Osteocyte (in vitro differentiated cells): ENCODE measurements at places on chromosomes 13 and 19.

GRCh38 chr13:83568019-83568418 lies 314.3 kb downstream of the SLITRK1 start:
- no peak for DNase-seq

DNA sequence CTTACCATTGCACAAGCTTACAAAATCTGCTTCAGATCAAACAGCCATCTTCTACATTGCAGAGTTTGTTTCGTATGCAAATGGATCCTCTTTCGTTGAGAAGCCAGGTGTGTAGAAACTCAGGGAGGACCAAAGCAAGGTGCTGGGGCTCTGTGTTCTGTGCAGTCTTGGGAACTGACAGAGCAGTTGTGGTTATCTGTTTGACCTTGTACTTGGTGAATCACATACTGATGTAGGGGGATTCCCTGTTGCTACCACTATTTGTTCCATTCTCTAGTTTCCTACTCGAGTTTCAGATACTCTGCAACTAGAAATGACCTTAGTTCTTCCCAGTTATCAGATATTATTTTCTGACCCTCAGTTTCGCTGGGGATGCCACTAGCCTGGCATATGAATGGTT lies 95.2 kb upstream of the CLDN10 start:
- no peak for DNase-seq

DNA sequence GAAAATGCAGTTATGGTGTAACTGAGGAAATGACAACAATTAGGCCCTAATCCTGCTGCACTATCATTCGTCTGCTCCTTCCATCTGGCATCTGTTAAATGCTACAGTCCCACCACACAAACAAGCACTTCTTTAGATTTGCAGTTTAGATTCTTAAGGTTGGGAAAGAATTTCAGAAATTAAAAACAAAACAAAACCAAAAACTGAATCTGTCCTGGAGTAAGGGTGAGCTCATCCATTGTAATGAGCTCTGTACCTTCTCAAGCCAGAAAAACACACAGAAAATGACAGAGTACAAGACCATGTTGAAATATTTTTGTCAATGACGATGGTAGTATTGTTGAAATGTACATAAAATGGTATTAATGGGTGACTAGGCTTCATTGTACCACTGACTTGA lies 28.3 kb downstream of the SMAD9 start:
- no peak for DNase-seq

DNA sequence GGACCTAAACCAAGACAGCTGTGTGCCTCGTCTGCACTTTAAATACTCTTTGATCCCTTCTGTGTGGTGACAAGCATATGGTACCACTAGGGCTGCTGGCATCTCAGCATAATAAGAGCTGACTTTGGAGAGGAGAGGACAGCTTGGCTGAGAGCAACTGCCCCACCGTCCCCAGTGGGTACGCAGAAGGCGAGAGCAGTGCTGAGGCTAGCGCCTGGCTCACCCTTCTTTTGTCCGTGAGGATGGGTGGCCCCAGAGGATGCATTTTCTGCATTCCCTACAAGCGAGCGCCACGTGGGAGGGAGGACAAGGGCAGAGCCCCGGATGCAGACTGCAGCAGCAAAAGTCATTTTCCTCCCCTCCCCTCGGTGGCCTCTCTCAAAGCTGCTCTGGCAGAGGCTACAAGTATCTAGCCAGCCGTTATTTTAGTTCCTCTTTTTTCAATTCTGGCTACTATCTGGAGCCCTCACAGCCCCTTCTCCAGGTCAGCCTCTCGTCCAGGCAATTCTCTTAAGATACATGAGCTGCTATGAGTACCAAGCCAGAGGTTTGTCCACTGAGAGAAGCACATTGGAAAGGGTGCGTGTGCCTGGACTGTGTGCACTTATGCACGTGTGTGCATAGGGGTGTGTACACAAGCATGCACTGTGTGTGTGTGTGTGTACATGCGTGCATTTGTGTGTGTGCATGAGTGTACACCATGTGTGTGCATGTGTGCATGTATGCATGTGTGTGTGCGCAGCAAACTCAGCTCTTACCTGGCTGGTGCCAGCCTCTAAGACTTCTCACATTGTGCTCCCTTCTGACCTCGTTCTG lies 51.3 kb downstream of the RAB20 start:
- DNase-seq = no peak

- DNase-seq = no peak
These were observed at the start of gene GMIP for GRCh38 chr19:19643158-19644053. GMIP (minus strand) TSS chr19:19643657; CDS start chr19:19643529, 128 bp downstream.

DNA sequence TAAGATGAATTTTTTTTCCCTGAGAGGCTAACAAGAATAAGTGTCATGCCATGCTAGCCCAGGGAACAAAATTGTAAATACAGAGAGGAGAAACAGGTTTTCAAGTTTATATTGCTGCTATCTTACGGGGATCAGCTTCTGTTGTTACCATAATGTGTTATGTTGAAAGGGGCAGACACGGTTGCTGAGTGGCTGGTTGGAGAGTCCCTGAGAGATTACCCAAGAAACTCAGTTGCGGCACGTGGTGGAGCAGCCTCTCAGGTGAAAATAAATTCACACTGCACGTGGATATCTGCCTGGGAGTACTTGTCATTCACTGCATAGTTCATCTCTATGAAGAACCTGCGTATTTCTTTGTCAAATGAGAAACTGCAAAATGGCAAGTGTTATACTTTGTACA lies 293.6 kb downstream of the TDRD3 start:
- DNase-seq = no peak

- DNase-seq = no peak
These were observed 16.8 kb downstream of the ADGRE2 start for GRCh38 chr19:14761607-14762006.

DNA sequence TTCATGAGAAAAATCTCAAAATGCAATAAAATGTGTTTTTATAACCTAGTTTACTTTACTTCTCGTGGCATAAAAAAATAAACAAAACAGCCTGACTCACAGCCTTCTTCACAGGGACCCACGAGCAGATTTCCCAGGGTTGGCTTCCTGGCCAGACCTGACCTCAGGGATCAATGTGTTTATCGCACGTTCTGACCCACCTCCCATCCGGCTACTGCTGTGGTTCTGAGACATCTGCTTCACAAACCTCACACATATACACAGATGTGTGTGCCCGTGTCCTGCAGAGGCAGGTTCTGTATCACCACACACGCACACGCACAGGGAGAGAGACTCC lies 118.3 kb downstream of the COL4A2 start:
- no peak for DNase-seq

DNA sequence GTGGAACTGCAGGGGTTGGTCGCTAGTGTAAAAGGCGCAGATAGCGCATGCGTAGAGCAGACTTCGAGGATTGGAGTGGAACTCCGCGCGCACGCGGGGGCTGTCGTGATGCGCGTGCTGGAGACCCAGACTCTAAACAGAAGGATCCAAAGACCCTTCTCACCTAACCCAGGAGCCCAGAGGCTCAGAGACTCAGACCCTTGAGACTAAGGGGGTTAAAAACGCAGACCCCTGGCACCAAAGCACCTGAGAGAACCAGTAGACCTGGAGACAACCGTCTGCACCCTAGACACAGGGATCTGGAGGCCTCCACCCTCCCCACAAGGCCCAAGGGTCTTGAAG lies 567 bp upstream of the CTU1 start:
- DNase-seq = no peak

- no peak for DNase-seq
These were observed 41.2 kb downstream of the ABCC4 start for GRCh38 chr13:95260031-95260525.

GRCh38 chr19:1474011-1474764 lies 4.8 kb downstream of the C19orf25 start:
- no peak for DNase-seq

GRCh38 chr13:21894091-21894490 lies 223.2 kb downstream of the FGF9 start:
- DNase-seq = no peak

GRCh38 chr19:46147791-46148288 lies at the start of gene IGFL2:
IGFL2 (plus strand) TSS chr19:46148238; CDS start chr19:46148279, 41 bp downstream.
- no peak for DNase-seq
